Activated T-cell treated with anti-CD3 and anti-CD28 coated beads for 48 hours (primary cell): ENCODE measurements at places on chromosomes 5 and 9.
A peak's percentile ranks its signal among the peaks of the same experiment; 100 is the strongest.

DNA sequence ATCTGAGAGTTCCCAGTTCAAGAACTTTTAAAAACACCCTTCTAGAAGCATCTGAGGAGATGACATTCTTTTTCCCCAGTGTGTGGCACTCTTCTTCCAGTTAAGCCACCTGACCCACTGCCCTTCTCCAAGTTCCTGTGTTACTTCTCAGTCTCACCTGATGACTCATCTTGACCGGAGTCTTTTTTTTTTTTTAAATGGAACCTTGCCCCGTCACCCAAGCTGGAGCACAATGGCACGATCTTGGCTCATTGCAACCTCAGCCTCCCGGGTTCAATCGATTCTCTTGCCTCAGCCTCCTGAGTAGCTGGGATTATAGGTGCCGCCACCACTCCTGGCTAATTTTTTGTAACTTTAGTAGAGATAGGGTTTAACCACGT lies 224.1 kb upstream of the DAB2 start:
- no peak for DNase-seq

DNA sequence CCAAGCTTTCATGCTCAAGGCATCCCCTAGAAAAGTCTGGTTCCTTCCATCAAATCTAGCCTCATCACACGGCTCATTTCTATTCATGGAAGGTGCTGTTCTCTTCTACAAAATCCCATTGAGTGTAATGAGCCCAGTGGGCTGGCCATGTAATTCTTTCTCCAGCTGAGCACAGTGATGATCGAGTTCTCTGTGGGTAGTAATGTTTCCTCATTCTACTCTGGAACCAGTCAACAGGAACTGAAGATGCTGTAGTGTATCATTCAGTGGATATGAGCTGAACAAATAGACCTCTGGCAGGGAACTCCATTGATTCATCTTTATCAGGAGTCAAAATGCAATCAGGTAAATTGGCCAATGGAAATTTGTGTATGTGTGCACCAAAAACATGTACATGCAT lies 149.2 kb downstream of the LRRC70 start:
- no peak for DNase-seq

DNA sequence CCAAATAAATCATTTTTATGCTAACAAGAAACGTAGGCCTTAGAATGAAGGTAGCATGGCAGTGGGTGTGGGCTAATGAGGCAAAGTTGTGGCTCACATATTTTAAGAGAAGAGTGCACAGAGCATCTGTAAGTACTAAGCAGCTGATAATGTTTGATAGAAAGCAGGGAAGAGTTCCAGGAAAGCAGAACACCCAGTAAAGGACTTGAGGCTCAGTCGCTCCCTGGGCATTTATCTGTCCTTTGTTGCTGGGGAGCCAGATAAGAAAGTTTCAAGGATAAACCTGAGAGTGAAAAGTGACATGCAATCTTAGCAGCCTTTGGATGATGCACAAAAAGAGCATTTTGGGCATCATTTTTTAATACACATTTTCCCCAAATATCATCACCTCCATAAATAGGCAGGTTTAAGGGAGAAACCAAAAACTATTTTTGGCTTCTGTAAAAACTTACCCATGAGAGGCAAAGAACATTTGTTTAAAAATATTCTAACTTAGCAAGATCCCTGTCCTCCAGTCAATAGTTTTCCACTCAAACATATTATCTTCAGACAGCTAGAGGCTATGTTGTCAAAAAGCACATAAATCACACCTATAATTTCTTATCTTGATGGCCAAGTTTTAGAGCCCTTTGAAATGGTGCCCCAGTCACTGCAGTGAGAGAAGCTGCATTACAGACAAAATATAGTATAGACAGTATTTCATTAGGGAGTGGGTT lies 3.4 kb downstream of the FREM1 start:
- DNase-seq: no peak

GRCh38 chr9:75265525-75265972 lies 177.2 kb downstream of the OSTF1 start:
- peak; percentile 20 for DNase-seq

DNA sequence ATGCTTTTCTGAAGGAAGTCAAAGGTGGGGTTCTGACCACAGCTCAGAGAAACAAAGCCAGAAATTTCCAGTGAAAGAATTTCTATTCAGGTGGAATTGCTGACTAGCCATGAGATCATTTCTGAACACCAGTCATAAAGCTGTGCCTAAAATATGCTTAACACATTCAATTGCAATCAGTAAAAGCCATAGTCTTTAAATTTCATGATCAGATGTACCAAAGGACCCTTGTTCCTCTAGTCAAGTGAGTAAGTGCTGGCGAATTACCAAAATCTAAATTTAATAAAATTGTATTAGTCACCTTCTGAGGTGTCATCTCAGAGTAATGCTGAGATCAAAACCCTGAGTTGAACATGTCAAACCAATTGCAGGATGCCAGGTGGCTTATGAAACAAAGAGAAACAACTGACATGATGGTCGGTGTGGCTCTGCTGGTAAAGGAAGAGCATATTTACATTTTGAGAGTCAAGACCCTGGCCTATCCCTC lies 334.2 kb upstream of the CCNH start:
- no peak for DNase-seq

DNA sequence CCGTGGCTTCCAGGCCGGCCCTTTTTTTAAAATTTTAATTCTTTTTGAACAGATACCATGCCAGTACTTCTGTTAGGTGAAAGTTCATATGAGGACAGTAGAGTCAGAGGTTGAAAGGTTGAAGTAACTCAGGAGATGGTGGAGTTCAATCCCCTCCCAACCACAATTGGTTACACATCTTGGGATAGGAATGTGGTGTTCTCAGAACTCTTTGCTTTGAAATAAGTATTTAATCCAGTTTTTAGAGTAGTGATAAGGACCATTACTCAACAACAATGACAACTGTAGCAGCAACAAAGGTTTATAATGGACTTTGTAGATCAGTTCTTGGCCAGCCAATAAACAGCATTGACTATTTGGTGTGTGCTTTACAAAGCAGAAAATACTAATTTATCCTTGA lies 116.0 kb downstream of the ARHGAP26 start:
- DNase-seq: no peak

- no peak for DNase-seq
Observed at GRCh38 chr5:179792612-179793467, 946 bp upstream of the LTC4S start.

- no peak for DNase-seq
Observed at GRCh38 chr9:128575469-128575868, 23.1 kb downstream of the SPTAN1 start.

- no peak for DNase-seq
Observed at GRCh38 chr5:75626959-75627358, 15.7 kb downstream of the ANKDD1B start.

- no peak for DNase-seq
Observed at GRCh38 chr9:12908895-12909294, 134.1 kb downstream of the LURAP1L start.

GRCh38 chr5:178533136-178533535 lies 57.1 kb downstream of the COL23A1 start:
- DNase-seq: no peak

- no peak for DNase-seq
Observed at GRCh38 chr9:121676926-121677325, 25.5 kb downstream of the DAB2IP start.

DNA sequence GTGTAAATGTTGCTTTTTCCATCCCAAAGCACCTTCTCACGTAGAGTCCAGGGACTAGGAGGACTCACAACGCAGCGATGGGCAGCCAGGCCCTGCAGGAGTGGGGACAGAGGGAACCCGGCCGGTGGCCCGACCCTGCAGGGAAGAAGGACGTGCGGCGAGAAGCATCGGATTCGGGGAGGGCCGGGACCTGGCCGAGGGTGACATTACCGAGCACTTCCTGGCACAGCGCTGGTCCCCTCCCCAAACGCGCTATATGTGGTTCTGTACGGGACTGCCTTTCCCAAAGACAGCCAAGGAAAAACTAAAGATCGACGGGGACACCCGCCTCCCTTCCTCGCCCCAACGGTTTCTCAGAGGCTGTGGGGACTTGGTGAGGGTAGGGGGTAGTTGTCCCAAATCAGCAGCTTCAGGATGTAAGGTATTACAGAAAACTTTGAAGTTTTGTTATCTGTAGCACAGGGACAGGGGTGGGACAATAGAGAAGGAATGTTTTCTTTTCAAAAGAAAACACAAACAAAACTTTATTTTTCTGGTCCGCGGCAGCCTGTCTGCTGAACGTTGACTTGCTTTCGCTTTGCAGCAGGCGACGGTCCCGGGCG lies 887 bp upstream of the MAP3K1 start:
- DNase-seq: no peak
